SK-N-DZ (cell line): ENCODE measurements at places on chromosomes 3 and 15.

- DNase-seq, result no peak
These were observed 22.7 kb downstream of the EXD1 start for GRCh38 chr15:41207687-41208448.

DNA sequence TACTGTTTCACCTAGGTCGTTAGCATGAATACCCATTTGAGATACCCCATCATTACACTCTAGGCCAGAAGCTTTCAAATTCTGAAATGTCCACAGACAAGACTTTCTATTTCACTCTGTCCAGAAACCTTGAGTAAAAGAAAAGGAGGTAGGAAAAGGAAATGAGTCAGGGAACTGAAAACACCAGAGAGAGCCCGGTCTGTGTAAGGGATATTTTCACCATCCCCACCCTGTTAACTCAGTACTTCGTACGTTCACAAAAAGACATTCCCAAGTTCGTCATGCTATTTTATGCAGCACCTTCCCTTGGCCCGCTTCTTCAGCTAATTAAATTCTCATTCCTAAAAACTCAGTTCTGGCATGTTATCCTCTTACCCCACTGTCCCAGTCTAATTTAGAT is 89.4 kb upstream of the SOX2 start:
- no peak for DNase-seq

DNA sequence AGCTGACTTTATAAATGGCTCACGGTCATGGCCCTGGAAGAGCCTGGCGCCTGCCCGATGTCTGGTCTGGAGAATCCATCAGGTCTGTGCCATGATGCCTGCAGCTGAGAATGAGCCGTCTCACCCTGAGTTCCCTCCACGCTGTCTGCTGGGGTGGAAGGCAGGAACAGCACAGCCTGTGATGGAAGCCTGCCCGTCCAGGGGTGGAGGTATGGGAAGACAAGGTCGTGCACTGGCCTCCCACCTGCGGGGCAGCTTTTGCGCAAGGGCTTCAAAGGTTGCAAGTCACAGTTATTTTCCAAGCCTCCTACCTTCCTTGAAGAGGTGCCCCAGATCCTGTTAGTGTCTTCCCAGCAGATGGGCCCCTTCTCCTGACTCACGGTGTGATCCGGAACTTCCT is 275.5 kb downstream of the FAM43A start:
- no peak for DNase-seq

DNA sequence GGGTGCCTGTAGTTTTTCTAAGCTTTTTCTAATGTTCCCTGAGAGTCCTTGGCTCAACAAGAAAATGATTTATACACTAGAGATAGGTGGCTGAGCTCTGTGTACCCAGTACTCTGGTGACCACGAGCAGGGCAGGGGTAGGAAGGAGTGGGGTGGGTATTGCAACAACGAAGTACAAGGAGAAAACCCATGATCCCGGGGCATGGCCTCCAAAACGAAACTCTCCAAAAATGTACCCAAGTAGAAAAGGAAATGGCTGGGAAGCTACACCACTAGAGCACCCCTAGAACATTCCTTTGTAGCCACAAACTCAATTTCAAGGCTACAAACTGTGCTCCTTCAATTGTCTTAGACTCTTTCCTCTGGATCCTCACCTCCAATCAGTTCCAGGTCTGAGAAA is 138.9 kb downstream of the DUT start:
- no peak for DNase-seq

GRCh38 chr3:152245498-152246170 is 23.1 kb upstream of the MBNL1 start:
- DNase-seq, result no peak

DNA sequence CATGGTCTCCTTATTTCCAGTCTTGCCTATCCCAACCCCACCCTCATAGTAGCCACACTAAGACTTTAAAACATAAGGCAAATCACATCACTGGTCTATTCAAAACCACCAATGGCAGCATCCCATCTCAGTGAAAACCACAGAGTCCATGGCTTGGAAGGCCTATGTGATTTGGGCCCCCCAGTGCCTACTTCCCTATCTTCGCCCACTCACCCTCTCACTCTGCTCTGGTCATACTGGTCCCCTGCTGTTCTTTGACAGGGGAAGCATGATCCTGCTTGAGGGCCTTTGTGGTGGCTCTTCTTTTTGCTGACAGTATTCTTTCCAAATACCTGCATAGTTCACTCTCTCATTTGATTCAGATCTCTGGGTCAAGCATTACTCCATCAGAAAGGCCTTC is 3.3 kb downstream of the GTF2A2 start:
- DNase-seq, result no peak

- DNase-seq, result no peak
These were observed 244.2 kb upstream of the CDIN1 start for GRCh38 chr15:36335224-36335623.

DNA sequence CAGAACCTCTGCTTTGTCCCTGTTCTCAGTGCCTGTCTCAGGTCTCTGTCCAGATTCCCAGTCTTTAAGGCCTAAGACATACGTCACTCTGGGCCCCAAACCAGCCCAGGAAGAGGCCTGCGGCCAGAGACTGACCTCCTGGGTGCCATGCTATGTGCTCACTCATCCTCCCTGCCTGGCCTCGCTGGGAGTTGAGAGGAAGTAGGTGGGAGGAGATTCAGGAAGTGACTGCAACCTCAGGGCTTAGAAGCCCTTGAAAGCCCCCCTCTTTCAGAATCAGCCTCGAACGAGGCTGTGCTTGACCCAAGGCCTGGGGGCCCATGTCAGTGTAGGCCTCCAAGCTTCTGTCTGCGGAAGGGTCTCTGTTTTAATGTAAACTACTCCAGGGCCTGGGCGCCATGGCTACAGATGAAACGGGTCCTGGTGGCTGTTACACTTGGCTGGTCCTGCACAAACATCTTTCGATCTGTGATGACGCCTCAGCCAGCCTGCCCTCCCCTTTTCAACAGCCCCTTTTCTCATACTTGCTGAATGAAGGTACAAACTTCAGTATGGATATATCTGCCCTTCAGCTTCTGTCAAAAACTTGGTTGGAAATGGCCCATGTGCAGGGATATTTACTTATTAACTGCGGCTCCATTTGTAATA is 11.7 kb downstream of the RASGRF1 start:
- no peak for DNase-seq
